ENCODE measurements at places on chromosomes 12 and 14.

DNA sequence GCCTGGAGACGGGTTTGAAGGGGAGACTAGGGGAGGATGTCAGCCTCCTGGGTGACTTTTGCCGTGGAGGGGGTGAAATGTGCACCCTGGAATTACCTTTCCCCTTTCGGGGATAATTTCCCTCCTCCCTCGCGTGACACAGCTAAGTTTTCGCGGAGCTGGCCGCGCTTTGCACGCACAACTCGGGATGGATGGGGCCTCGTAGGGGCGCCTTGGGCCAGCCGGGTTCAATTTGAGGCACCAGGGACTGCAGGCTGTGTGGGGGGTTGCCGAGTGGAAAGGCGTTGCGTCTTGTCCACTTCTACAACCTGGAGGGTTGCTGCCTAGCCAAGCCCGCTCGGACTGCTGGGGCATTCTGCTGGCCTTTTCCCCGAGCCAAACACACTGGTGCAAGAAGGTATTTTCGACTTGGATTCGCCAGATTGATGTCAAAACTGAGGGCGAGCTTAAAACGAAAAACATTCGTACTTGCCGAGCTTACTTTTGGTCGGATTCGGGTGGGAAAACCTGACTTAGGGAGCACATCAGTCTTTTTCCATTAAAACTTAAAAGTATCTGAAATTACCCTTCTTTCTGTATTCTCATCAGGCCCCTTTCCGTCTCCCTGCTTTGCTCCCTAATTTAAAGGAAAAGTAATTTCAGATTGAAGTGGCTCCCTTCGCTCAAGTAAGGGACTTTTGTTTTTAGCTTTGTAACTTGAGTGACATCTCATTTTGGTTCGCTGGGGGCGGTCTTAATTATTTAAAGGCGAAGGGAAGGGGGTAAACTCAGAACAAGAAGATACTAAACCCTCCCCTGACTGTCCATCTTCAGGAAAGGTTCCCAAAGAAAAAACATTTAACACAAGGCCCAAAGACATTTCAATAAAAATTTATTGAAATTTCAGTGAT, 14.3 kb downstream of the TBX3 start:
- DNase-seq, result no peak

DNA sequence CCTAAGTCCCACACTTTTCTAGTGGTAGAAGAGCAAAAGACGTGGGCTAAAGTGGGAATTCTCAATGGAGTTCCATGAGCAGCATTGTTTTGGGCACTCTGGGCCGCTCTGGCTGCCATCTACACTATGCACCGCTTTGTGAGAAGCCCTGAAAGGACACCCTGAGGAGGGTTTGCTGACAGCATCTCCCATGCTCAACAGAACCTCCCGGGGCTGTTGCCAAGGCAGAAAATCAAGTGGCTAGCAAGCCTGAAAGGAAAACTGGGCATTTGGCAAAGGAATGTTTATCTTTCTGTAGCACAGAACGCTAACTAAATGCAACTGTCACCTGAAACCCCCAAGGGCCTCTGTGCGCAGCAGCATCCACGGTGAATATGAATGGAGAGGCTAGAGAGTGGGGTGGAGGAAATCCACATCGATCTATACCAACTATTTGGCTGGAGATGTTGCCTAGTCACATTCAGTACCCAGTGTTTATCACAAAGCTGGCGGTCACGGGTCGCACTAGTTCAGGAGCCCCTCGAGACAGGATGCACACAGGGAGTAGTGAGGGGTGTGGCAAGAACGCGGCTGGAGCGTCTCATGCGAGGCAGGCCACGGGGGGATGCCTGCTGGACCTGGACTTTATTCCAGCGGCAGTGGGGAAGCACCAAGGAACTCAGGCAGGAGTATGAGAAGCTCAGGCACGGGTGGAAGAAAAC, 14.2 kb downstream of the APPL2 start:
- no peak for DNase-seq

DNA sequence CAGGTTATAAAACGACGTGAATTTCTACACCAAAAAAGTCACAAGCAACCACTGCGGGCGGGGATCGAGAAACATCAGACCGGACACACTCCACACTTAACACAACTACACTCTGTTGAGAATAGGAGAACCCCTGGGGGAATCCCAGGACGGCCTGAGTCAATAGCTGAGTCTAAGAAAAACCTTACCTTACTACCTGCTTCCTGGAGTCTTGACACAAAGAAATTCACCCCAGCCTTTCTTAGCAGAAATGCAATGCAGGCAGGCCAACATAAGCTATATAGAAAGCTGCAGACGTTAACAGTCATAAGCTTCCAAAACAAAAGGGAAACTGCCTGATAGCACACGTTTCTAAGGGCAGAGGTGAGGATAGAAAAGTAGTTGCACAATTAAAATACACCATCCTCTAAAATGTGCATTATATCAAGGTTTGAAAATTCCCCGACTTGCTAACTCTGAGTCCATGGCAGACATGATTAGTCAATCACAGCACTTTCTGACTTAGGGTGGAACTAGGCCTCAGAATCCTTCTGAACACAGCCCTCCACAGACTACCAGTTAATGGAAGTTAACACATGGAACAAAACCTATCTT, 68.0 kb downstream of the CCDC88C start:
- DNase-seq, result no peak

GRCh38 chr12:93311827-93312226, 65.9 kb upstream of the NUDT4 start:
- DNase-seq, result no peak

- DNase-seq, result no peak
Observed at GRCh38 chr14:91263329-91263728, 18.8 kb upstream of the GPR68 start.

DNA sequence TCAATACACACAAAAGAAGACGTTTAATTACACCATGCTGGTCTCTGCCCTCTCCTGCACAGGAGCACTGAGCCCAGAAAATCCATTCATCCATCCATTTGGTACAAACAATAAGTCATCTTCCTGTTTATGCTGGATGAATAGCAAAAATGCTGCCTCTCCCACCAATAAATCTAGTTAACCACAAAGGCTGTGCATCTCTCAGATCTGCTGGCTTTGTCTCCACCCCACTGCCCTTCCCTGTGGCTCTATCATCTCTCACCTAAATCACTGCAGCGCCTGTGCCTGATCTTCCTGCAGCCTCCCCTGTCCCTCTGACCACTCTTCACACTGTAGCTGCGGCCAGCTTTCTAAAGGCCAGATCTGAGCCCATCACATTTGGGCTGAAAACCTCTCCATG, 72.9 kb upstream of the DDX11 start:
- no peak for DNase-seq

- DNase-seq, result no peak
Observed at GRCh38 chr12:80679346-80680131, 27.9 kb upstream of the MYF6 start.

- no peak for DNase-seq
Observed at GRCh38 chr14:49017447-49017846, 568.7 kb downstream of the RPS29 start.

GRCh38 chr12:127830065-127830460, 436.9 kb upstream of the TMEM132C start:
- no peak for DNase-seq

DNA sequence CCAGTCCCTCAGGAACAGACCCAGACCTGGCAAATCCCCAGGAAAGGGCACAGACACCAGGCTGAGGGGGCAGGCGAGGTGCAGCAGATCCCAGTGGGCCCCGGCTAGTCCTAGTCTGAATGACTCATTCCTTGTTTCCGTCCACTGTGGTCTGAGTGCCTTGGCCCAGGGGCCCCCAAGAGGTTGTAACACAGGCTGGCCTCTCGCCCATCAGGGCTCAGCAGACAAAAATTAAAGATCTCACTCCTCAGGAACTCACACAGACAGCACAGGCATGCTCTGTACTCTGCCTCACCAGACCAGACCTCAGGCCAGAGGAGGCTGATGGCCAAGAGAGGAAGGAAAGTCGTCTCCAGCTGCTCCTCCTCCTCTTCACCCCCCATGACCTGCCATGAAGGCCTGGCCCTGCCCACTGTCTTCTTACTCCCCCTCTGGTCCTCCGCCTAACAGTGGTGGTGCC, 7.7 kb upstream of the LTBP2 start:
- DNase-seq, result no peak

DNA sequence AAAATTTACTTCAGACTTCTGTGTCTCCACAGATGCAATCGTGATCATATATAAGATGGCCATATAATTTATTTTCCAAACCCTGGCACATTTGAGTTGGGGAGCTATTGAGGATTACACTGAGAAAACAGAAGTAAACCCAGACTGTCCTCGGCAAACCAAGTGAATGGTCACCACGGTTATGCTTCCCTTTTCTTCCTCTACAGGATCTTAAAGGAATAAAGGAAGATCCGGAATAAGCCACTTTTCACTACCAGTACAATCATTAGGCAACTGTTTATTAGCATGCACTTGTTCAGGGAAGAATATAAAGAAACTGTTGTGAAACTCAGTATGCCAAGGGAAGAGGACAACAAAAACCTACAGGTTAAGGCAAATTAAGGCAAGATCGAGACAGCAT, 27.6 kb downstream of the SBNO1 start:
- DNase-seq, result no peak

GRCh38 chr12:1918081-1918883, at the start of gene CACNA2D4:
CACNA2D4 (minus strand) TSS chr12:1918652; CDS start chr12:1918473, 179 bp downstream.
- DNase-seq, result no peak

GRCh38 chr14:103456167-103456835, 66.3 kb downstream of the CKB start:
- no peak for DNase-seq

DNA sequence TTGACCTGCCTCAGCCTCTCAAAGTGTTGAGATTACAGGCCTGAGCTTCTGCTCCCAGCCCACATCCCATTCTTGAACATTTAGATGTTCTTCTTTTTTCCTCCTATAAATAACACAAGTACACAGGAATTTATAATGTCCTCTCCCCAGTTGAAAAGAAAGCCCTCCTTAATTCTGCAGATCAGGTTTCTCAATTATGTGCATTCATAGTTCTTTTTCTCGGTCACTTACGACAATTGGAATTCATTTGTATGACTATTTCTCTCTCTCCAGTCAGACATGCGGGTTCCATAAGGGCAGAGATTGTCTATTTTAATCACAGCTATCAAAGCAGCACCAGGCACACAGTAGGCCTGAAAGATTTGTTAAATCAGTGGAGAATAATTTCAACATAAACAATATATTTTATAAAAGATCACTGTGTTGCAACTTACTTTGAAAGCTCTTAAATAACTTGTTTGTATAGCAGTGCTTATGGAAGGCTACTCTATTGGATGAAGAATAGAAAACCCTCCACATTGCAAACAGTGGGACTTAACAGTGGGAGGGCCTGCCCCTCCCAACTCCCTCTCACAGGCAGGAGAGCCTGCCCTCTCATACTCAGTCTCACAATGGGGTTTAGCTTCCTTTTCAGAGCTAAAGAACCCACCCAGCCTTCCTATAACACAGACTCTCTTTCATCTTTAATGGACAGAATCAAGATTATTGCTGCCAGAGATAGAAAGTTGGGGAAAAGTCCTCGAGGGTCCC, 84.1 kb upstream of the TRAF3 start:
- no peak for DNase-seq

- peak; percentile 83 for DNase-seq
Observed at GRCh38 chr12:124754949-124755800, 108.5 kb downstream of the SCARB1 start.

- no peak for DNase-seq
Observed at GRCh38 chr14:74364271-74364880, 16.1 kb downstream of the VRTN start.

- DNase-seq, result no peak
Observed at GRCh38 chr14:100147691-100148464, 11.6 kb downstream of the DEGS2 start.

- DNase-seq, result no peak
Observed at GRCh38 chr14:71319666-71320065, 412.4 kb downstream of the PCNX1 start.

DNA sequence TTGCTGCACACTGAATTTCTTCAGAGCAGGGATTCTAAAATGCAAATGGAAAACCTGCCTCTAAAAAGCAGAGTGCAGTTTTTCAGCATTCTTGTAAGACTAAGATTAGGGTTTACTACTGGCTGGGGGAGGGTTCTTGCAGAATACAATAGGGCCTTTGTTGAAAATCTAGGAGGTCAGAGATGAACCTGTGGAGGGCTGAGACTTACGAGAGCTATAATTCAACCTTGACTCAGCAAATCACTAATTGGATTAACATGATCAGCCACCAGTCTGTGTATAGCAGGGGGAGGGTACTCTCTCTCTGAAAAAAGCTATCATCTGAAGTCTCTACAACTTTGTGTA, 92.6 kb upstream of the HIF1A start:
- no peak for DNase-seq

GRCh38 chr12:27332407-27332713, 276 bp upstream of the BMAL2 start:
- DNase-seq, result no peak

- DNase-seq, result peak; percentile 34
Observed at GRCh38 chr12:81257947-81258551, 180.2 kb downstream of the ACSS3 start.

DNA sequence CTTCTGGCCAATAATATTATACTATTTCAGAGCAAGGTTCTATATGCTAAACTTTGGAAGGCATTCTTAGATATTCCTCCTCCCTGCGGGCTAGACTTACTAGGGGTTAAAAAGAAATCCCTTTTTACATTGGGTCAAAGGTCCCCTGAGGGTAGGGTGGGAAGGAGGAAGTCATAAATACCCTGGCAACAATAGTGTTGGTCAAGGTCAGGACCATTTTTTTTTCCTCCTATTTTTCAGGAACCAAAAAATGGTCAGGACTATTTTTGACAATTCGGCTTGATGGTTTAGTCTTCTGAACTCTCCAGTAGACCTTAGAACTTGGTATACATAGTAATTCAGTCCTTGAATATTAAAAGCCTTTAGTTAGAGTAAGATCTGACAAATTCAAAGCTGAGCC, 4.5 kb upstream of the NANOG start:
- DNase-seq, result no peak

GRCh38 chr12:132352896-132353800, 23.8 kb upstream of the GALNT9 start:
- DNase-seq, result no peak

GRCh38 chr12:911191-911826, 38.2 kb downstream of the RAD52 start:
- peak; percentile 3 for DNase-seq

GRCh38 chr12:123142921-123143735, 7.8 kb downstream of the PITPNM2 start:
- peak; percentile 50 for DNase-seq

- DNase-seq, result no peak
Observed at GRCh38 chr12:44117337-44117736, 281.5 kb downstream of the TMEM117 start.

DNA sequence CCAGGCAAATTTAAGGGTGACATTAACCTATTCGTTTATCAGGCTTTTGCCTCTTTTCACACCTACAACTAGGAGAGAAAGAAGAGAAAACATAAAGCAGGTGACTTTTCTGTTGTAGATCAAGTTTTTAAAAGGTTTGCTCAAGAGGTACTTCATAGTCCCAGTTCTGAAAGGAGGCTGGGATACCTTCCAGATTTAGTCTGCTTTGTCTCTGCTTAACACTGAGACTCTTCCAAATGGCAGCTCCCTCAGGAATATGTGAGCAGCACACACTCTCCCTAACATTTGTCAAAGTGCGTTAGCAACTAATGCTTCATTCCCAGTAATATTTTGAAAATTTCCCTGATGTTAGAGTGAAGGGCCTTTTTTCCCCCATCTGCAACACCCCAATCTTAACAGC, 133.7 kb upstream of the RASSF8 start:
- DNase-seq, result no peak

- no peak for DNase-seq
Observed at GRCh38 chr12:104903648-104904423, 54.3 kb downstream of the SLC41A2 start.

- no peak for DNase-seq
Observed at GRCh38 chr14:58059126-58059525, 92.9 kb downstream of the ARMH4 start.
